ENCODE measurements at places on chromosomes 2 and 18. TPM values are rescaled to one million over a fixed set of nuclear protein-coding genes. Genes with fewer than 3 reads are reported as not detected.

- DNase-seq: no peak
These were observed 89.9 kb downstream of the KCNH7 start for GRCh38 chr2:162748566-162749215.

DNA sequence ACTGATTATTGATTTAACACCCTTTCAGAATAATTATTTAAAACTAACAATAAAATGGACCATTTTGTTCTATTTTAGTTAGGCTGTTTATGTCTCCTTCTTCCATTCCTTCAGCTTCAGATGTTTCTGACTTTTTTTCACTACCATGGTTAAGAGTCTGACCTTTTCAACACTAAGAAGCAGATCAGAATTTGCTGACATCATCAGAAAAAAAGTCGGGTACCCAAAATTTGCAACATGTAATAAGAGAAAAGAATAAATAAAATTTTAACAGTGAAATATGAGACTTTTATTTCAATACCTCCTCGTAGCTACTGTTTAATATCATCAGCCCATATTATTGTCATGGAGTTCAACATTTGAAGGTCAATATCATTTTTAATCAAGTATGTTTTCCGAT is 1158.3 kb downstream of the RPIA start:
- no peak for DNase-seq

DNA sequence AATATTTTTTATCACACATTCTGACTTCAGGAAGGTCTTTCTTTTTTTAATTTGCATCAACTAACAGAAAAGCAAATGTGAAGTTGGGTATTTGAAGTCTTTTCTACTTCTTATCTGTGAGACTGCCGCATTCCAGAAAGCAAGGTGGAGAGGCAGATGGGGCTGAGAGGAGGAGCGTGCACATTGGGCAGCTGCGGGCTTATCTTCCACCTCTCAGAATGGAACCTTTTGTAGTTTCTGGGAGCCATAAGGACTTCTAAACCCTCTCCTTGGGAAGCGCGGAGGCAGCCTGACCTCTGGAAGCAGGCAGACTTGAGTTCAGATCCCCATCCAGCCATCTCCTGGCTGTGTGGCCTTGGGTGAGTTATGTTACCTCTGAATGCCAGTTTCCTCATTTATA is 3.9 kb downstream of the MAPRE3 start:
- no peak for DNase-seq

DNA sequence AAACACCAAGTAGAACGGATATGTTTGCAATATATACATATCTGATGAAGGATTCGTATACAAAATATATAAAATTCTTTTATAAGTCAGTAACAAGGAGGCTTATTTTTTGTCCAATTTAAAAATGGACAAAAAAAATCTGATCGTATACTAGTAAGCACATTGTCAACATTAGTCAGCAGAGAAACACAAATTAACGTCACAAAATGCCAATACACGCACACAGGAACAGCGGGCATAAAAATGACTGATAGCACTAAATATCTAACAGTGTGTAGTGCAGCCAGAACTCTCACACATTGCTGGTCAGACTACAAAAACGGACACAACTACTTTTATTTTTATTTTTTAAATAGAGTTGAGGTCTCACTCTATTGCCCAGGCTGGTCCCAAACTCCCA is 69.5 kb downstream of the LAMA1 start:
- no peak for DNase-seq

The SP3 gene
- polyA plus RNA-seq: 142 TPM

The SIX2 gene
- polyA plus RNA-seq: 30.5 TPM

The NCKAP5 gene
- polyA plus RNA-seq: 6.2 TPM

The CCDC68 gene
- polyA plus RNA-seq: 3.2 TPM

GRCh38 chr2:1683297-1683696 is 61.0 kb downstream of the PXDN start:
- DNase-seq: no peak

DNA sequence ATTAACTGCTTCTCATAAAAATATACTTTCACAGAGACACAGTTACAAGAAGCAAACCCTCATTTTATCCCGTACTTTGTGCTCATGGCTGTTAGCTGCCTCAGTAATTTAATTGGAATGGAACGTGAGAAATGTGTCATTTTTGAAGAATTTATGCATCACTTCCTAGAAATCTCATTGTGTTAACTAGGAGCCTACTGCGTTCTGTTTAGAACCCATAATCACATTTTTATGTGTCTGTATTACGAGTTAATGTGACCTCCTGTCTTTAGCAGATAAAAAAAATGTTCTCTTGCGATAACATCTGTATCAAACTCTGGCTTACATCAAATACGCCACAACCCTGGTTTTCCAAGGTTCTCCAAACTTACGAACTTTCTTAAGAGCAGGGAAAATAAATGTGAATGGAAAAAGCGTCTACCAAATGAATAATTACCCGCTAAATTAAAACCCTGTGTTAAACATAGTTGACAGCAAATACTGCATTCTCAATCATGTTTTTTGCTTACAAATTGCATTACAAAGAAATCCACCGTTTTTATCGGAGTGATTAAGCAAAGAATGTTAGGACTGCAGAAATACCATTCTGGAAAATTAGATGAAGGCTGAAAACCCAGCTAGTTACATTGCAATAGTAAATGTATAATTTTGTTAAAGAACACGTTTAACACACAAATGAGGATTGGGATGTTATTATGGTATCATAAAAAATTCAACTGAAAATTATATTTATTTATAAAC is 12.1 kb upstream of the GBX2 start:
- no peak for DNase-seq

The RGPD8 gene
- polyA plus RNA-seq: 4.5 TPM

The L3MBTL4 gene
- 5.9 TPM for polyA plus RNA-seq

The TFCP2L1 gene
- polyA plus RNA-seq: 1.0 TPM

DNA sequence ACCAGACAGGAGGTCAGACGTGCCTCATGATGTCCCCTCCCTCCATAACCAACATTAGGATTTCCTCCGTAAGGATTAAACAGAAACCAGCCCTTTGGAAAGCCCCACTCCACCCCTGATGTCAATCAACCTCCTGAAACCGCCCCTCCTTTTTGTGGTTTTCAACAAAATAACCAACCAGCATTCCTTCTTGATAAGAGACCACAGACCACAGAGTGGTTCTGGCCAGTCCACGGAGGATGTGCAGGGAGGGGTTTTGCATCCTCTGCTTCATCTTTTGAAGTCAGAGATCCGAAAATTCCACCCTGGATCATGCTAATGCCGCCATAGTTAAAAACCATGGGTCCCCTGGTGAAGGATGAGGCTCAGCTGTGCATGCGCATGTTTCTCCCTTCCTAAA is 180.0 kb upstream of the CCDC150 start:
- no peak for DNase-seq

- DNase-seq: no peak
These were observed 159.7 kb upstream of the LRRTM1 start for GRCh38 chr2:80464275-80464674.

Data from left renal pelvis (tissue), 4 donors.